ENCODE measurements at places on chromosomes 12 and 14. TPM values are rescaled to one million over a fixed set of nuclear protein-coding genes. Genes with fewer than 3 reads are reported as not detected.

Gene OTX2
- total RNA-seq: not detected

Gene AMN
- under 0.01 TPM for total RNA-seq

Gene DPPA3
- total RNA-seq: not detected

Gene SLC10A1
- not detected for total RNA-seq

Gene ACRBP
- total RNA-seq: 0.33 TPM

Gene TC2N
- total RNA-seq: 0.26 TPM

Gene VRTN
- total RNA-seq: not detected

Gene SRSF9
- total RNA-seq: 188 TPM

Gene IAPP
- total RNA-seq: not detected

Gene CMTM5
- total RNA-seq: 0.77 TPM

Gene IL22
- not detected for total RNA-seq

Gene PTPN21
- 9.2 TPM for total RNA-seq

Gene ALDH1L2
- total RNA-seq: 35.7 TPM

Gene GPR162
- 11.8 TPM for total RNA-seq

Gene MAP4K5
- total RNA-seq: 40.6 TPM

Gene RTN1
- 0.17 TPM for total RNA-seq

Gene STXBP6
- 4.5 TPM for total RNA-seq

Gene NANOG
- total RNA-seq: not detected

Gene FGF6
- not detected for total RNA-seq

Data from fibroblast of lung (primary cell).